ENCODE measurements at places on chromosomes 2 and 18.

- no peak for DNase-seq
Observed at GRCh38 chr18:21264651-21265050, 22.6 kb downstream of the GREB1L start.

- DNase-seq, result no peak
Observed at GRCh38 chr2:204187229-204188083, 250.9 kb downstream of the ICOS start.

DNA sequence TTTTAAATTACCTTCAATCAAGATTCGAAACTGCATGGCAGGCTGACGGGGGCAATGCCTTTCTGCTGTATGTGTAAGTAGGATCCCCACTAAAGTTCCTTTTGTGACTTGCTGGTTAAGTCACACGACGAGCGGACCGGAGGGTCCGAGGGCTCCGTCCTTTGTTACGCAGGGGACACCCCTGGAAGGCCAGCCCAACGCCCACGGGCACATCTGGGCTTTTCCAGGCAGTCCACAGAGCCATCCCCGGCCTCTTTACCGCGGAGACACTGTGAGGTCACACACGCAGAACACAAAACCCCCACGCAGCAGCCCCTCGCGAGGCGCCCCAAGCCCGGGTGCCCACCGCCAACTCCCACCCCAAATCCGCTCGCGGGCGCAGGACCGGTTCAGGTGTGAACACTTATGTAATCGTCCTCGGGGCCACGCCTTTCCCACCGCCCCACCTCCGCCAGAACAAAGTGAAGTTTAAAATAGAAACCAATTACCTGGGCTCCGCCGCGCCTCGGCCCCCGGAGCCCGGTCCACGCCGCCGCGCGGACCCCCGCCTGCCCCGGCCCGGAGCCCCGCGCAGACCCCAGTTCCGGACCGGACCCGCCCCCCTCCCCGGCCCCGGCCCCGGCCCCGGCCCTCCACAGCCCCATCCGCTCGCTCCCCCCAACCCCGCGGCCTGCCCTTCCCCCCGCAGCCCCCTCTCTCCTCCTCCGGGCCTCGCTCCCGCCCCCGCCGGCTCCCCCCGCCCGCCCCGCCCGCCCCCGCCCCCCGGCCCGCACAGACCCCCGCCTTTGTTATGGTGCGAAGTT, 4.2 kb downstream of the ZNF516 start:
- DNase-seq, result no peak

- no peak for DNase-seq
Observed at GRCh38 chr18:61658431-61658830, 234.4 kb downstream of the RNF152 start.

DNA sequence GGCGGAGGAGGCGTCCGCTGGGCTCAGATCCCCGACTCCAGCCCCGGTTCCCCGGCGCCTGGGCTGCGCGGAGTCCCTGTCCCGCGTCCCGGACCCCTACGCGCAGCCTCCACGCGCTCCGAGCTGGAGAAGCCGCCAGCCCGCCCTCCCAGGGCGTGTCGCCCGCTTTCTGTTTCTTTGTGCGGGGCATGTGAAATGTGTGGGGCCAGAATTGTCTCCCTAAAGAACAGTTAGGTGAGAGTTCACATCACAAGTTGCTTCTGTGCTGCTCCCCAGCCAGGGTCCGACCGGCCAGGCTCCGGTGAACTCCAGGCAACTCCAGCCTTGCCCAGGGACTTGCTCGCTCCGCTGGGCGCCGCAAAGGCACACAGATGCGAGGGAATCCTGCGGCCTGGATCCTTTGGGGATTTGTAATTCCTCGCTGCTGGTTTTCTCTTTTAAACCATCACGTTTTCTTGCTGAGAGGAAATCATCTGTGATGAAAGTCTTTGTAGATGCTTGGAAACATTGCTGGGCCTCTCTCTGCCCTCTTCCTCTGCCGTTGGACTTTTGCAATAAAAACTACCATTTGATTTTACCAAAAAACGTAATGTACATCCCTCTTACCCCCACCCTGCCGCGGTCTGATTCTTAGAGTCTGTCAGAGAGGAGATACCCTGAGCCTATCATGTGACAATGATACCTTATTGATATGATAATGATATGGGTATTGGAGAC, 631 bp downstream of the GYPC start:
- DNase-seq, result peak; percentile 25

DNA sequence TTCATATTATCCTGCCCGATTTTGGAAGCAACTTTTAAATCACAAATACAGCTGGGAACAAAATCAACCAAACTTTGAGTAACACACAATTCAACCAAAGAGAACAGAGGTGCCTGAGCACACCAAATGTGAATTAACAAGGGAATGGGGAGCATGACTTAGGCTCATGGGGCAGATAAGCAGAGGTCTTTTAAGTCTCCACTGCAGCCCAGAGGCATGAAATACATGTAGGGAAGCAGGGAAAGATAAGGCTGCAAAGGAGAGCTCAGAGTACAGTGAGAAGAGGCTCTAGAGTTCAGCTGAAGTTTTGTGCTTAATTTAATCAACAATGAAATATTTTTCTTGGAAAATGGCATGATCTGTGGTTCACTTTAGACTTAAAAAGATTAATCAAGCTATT, 49.0 kb downstream of the CYTIP start:
- DNase-seq, result no peak

- no peak for DNase-seq
Observed at GRCh38 chr2:66824926-66825325, 390.0 kb downstream of the MEIS1 start.
